CMK (cell line): ENCODE measurements at places on chromosomes 4 and X.

- DNase-seq, result no peak
Measured at GRCh38 chrX:43165343-43165920, 387.5 kb upstream of the PPP1R2C start.

- DNase-seq, result no peak
Measured at GRCh38 chr4:123706973-123707372, 310.4 kb downstream of the SPRY1 start.

DNA sequence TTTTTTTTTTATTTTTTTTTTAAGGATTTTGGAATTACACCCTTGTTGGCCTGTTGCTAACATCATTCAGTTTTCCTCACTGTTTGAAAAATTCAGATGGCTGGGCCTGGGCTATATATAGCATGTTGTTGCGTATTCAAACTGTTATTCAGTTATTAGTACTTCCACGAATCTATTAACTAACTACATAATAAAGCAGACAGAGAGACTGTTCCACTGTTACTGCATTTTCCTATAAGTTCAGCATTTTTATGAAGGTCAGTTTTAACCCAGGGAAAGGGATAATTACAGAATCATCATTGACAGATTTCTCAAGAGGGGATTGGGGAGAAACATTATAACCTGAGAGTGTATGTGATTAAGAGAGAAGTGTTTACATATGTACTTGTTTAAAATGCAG is 3.1 kb downstream of the DOCK11 start:
- DNase-seq, result no peak

DNA sequence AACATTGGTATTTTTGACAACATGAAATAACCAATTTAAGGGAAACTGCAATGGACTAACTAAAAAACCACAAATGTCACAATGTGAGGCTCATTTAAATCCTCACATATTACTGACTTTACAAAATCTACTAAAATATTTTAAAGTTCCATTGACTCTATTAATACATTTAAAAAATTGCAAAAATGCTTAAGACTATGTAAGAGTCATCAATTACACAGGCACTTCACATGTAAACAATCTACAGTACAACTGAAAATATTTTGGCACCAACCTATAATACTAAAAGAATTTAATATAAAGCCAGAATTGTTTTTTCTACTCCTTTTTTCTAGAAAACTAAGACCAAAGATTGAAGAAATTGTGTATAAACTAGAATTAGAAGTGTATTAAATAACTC is 76.8 kb upstream of the RBMXL3 start:
- DNase-seq, result no peak

DNA sequence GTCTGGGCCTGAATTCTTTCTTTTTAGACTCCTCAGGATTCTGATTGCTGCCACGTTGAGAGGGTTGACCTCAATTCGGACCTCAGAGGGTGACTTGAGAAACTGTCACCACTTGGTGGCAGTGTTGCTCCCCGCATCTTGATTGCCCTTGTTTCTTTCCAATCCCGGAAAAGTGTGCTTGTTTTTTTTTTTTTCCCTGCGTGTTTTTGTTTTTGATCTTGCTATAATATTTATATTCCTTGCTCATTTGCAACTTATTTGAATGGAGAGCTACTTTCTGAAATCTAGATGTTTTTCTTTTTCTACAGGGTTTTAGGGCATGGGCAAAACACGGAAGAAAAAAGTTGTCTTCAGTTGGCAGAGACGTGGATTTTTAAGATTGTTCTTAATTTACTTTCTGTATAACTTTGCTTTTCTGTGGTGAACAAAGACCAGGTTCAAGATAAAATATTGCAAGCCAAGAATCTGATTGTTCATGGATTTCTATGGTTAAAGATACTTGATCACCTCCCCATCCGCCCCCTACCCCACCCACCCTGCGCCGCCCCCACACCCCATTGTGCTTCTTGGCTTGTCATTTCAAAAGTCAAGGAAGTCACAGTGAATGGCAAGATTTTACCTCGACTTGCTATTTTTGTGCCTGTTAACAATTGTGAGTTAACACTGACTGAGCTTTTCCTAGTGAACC is 102.0 kb downstream of the PTTG2 start:
- peak; percentile 37 for DNase-seq

GRCh38 chr4:129883996-129884395 is 788.0 kb downstream of the C4orf33 start:
- DNase-seq, result no peak
